ENCODE measurements at places on chromosomes 11 and 22.

DNA sequence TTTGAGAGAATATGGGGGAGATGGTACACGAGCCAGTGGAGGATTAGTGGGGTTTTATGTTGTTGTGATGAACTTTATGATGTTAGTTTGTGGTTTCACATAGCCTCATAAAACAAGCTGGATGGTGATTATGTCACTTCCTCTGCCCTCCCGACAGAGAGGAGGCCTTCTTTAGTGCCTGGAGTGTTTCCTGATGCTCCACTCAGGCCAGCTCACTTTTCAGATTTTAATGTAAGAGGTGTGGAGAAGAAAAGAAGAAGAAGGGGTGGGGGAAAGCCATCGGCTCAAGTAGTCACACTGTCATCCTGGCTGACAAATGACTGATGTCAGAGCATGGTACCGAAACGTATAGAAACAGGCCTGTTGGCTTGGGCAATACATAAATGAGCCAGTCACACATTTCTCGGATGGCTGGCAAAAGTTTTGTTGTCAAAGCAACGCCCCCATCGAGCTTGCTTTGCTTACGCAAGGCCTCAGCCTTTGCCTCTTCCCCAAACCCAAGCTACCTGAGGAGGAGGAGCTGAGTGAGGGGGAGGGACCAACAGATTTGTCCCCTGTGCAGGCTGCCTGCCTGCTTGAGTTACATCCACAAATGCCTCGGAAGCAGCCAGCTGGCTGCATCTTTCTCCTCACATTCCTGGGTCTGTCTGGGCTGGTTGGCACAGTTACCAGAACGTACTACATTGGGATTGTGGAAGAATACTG, at the start of gene HEPHL1:
TSS of gene HEPHL1 (plus strand) at position 578 of the 705 bp plus-strand sequence. CDS start at position 593, 15 bp downstream.
- no peak for DNase-seq

DNA sequence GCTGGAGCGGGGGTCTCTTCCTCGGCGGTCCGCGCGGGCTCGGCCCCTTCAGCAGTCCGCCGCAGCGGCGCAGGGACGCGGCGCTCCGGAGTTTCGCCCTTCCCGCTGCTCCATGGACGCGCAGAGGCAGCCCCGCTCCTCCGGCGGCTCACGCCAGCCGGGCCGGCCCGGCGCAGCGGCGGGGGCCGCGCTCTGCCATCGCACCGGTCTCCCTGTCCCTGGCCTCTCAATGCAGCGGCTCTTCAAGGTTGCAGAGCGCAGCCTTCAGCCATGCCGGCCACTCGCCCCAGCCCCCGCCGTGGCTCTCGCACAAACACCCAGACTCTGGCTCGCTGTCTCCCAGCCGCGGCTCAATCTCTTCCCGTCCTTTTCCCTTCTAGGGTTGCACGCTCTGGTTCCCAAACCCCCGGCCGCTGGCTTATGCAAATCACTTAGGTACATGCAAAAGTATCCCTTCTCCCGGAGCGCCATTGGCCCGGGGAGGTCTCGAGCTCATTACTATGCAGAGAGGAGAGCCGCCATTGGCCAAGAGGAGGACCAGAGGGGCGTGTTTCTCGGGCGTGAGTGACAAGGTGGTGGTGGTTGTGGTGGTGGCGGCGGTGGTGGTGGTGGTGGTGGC, at the start of gene LGR4:
TSS of gene LGR4 (minus strand) at position 393 of the 619 bp plus-strand sequence. CDS start 488 bp downstream, outside the sequence.
- DNase-seq, result peak; percentile 40

DNA sequence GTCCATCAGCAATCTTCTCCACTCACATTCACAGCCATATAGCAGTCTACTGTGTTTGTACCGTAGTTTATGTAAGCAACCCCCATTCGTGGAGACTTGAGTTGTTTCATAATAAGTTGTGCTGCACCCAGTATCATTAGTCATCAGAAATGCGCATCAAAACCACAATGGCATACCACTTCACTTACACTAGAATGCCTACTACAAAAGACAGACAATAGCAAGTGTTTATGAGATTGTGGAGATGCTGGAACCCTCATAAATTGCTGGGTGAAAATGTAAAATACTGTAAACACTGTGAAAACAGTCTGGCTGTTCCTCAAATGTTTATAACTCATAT, 133.3 kb downstream of the ATXN10 start:
- no peak for DNase-seq

GRCh38 chr11:101584129-101584515, 315 bp upstream of the TRPC6 start:
- DNase-seq, result no peak

- no peak for DNase-seq
Measured at GRCh38 chr22:35197071-35197470, 60.2 kb upstream of the HMGXB4 start.

DNA sequence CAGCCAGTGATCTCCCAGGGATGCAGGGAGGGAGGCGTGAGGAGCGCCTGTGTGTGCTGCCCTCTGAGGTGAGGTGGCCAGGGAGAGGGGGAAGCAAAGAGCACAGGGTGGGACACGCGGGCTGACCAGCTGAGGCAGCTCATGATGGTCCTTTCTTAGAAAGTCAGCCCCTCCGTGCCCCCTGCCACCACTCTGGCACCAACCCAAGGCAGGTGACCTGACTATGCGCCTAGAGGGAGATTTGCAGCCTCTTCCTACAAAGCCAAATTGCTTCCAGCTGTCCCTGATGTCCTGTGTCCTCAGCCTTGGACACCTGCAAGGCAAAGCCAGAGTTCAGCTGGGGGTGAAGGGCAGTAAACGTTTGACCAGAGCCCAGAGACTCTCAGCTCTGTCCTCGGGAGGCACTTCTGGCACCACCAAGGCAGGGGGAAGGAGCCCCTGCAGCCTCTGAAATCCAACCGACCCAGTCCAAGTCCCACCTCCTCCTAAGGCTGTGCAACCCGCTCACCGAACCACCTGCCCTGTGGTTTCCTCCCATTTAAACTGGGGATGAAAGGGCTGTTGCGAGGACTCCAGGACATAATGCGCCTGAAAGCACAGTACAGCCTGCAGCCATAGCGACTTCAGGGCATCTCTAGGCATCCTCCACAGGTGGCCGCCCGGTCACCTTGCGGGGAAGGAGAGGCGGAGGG, 26.8 kb downstream of the CD5 start:
- no peak for DNase-seq

DNA sequence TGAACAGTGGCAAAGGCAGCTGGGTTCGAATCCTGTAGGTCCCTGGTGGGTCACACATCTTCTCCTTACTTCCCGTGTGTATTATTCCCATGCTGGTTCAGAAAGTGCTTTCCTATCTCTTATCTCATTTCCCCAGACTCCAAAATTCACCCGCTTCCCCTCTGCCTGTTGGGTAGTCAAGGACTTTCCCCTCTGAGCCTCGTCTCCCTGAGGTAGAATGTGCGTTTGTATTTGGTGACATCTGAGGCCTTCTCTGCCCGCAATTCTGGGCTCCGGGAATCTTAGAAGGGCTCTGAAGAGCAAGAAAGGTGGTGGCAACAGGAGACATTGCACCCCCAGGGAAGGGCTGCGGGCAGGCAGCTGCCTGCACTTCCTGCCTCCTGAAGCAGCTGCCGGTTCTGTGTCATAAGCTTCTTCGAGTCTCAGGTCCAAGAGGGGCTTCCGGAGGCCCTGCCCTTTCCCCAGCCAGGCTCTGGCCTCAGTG, 5.9 kb downstream of the LRRC32 start:
- no peak for DNase-seq

- DNase-seq, result no peak
Measured at GRCh38 chr11:134277183-134278001, 1.2 kb downstream of the GLB1L3 start.

DNA sequence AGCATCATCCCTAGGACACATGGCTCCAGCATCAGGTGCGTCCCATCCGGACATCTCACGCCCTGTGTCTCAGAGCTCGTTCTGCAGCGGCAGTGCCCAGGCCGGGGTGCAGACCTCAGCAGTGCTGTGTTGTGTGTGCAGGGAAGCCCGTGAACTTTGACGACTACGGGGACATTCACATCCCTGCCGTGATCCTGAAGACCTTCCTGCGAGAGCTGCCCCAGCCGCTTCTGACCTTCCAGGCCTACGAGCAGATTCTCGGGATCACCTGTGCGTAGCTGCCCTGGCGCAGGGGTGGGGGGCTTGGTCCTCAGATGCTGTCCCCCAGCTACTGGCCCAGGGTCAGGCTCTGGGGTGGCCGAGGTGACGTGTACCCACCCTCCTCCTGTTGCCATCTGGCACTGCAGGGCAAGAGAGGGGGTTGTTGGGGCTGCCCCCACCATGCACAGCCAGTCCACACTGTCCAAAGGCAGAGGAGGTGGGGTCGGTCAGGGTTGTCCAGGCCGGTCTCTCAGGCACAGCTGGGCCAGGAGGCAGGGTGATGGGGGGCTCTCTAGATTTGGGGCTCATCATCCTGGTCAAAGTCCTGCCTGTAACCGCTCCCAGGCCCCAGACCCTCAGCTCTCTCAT, 96.5 kb downstream of the ARHGAP8 start:
- no peak for DNase-seq

DNA sequence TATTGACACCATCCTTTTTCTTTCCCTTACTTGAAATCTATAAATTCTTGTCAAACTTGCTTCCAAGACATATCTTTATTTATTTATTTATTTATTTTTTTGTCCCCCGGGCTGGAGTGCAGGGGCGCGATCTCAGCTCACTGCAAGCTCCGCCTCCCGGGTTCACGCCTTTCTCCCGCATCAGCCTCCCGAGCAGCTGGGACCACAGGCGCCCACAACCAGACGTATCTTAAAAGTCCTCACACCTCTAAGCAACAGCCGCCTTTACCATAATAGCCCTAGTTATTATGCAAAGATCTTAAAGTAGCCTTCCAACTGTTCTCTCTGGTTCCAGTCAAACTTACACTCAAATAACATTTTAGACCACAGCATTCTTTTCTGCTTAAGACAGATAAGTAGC, 657.0 kb upstream of the B3GAT1 start:
- no peak for DNase-seq

GRCh38 chr11:74462009-74462408, 5.3 kb downstream of the KCNE3 start:
- no peak for DNase-seq

DNA sequence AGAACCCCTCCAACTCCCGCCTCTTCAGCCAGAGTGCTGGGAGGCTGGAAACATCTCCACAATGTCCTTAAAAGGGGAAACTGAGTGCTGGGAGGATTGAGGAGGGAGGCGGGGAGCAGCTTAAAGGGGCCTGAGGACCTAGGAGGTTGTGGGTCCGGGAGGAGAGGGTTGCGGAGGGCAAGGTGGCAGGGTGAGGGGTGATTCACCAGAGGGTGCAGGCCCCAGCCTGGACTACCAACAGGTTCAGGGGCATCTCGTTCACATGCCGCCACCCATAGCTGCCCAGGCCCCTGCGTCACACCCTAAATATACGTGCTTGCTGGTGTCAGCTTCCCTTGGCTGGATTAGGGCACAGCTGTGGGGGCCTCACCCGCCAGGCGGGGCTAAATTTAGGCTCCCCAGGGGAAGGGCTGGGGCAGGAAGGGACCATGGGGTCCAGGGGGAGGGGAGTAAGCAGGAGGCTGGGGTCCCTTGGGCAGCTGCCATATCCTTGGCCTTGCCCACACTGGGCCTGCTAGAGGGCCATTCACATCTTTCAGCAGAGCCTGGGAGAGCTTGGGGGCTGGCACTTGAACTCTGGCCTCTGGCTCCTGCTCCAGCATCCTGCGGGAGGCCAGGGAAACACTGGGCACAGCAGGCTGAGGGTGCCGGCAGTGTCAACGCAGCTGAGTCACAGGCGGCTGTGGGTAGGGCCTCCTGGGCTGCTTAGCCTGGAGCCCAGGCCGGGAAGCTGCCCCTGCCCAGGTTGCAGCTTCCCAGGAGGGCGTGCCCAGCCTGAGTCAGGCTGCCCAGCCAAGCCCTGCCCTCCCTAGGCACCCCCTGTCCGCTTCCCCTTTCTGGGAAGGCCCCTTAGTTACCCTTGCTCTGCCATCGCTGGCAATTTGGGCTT, 1.3 kb downstream of the EHBP1L1 start:
- DNase-seq, result no peak

DNA sequence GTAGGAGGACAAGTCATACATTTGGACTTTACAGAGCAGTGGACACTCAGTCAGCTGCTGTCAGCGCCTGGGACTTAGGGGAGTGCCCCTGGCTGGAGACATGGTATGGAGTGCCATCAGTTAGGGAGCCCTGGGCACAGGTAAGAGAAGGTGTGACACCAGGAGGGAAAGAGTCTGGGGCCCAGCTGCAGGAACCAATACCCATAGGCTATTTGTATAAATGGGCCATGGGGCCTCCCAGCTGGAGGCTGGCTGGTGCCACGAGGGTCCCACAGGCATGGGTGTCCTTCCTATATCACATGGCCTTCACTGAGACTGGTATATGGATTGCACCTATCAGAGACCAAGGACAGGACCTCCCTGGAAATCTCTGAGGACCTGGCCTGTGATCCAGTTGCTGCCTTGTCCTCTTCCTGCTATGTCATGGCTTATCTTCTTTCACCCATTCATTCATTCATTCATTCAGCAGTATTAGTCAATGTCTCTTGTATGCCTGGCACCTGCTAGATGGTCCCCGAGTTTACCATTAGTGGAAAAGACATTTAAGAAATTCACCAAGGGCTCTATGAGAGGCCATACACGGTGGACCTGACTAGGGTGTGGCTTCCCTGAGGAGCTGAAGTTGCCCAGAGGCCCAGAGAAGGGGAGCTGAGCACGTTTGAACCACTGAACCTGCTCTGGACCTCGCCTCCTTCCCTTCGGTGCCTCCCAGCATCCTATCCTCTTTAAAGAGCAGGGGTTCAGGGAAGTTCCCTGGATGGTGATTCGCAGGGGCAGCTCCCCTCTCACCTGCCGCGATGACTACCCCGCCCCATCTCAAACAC, 850 bp upstream of the MIF start:
- DNase-seq, result no peak

All from stimulated activated CD4-positive, alpha-beta T cell treated with anti-CD3 and anti-CD28 coated beads, TNF-alpha, amount 100 ng/mL, for 1 hour (primary cell).